ENCODE measurements at places on chromosomes 6 and 20.

DNA sequence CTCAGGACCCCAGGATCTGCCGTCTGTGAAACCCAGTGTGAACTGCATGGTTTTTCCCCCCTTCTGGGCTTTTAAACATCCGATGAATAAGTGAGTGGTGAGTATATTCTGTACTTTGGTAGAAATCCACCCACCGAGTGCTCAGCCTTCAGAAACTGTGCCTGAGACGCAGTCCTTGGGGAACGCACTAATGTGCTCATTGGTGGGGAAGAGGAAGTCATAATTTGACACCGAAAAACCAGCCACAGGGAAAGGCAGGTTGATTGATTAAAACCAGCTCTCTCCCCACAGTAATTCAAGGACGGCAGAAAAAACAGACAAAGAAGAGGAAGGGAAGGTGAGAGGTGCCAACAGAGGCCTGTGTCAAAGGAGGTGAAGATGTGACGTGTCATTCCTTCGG lies 21.7 kb downstream of the EDN3 start:
- H3K4me3 ChIP-seq, result no peak overlapping the region
- H3K27me3 ChIP-seq, result no peaks in the 10 kb centered on the region
- DNase-seq, result no peak
- no peaks in the 10 kb centered on the region for H3K36me3 ChIP-seq
- H3K4me1 ChIP-seq, result no peaks in the 10 kb centered on the region

DNA sequence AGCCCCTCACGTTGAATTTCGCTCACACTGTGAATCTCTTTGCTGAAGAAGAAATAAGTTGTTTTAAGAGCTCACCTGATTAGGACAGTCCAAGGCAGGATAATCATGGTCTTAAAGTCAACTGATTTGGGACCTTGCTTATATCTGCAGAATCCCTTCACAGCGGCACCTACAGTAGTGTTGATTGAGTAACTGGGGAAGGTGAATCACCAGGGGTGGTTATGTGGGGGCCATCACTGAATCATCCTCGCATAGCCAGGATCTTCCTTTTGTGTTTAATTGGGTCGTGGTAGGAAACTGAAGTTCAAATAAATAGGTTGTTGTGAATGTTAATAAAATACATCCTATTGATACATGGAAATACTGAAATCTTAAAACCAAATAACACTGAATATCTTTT lies 20.2 kb upstream of the MICA start:
- H3K36me3 ChIP-seq, result no peaks in the 10 kb centered on the region
- H3K4me1 ChIP-seq, result no peaks in the 10 kb centered on the region
- peaks cover 14% of the 10 kb centered on the region for H3K27me3 ChIP-seq
- no peak for DNase-seq

GRCh38 chr6:16901782-16902181 lies 140.5 kb upstream of the ATXN1 start:
- no peak overlapping the region for H3K4me3 ChIP-seq
- no peaks in the 10 kb centered on the region for H3K36me3 ChIP-seq
- H3K27ac ChIP-seq, result no peak overlapping the region
- DNase-seq, result no peak
- H3K27me3 ChIP-seq, result peaks cover 28% of the 10 kb centered on the region

- peaks cover 15% of the 10 kb centered on the region for H3K27me3 ChIP-seq
- peaks cover 13% of the 10 kb centered on the region for H3K4me1 ChIP-seq
- H3K36me3 ChIP-seq, result no peaks in the 10 kb centered on the region
These were observed at the start of gene ZNF311 for GRCh38 chr6:29005183-29005885. Gene ZNF311, minus strand, starts transcription at chr6:29005315. Its CDS starts 1,361 bp downstream, at chr6:29003954.

- no peak overlapping the region for H3K4me3 ChIP-seq
- H3K36me3 ChIP-seq, result no peaks in the 10 kb centered on the region
- H3K27me3 ChIP-seq, result peaks cover 11% of the 10 kb centered on the region
- H3K27ac ChIP-seq, result no peak overlapping the region
- H3K4me1 ChIP-seq, result no peaks in the 10 kb centered on the region
These were observed 45.1 kb downstream of the CPNE5 start for GRCh38 chr6:36793913-36794712.

GRCh38 chr20:52204136-52204535 lies 12.6 kb upstream of the ZFP64 start:
- no peaks in the 10 kb centered on the region for H3K36me3 ChIP-seq
- no peak overlapping the region for H3K27ac ChIP-seq

- no peaks in the 10 kb centered on the region for H3K36me3 ChIP-seq
- peak overlapping the region; percentile 79 for H3K27ac ChIP-seq
- H3K27me3 ChIP-seq, result peaks cover 7% of the 10 kb centered on the region
- H3K4me1 ChIP-seq, result peaks cover 25% of the 10 kb centered on the region
These were observed 95.7 kb downstream of the LY86 start for GRCh38 chr6:6683969-6684833.

GRCh38 chr20:64001607-64002011 lies 20.7 kb downstream of the PRPF6 start:
- H3K4me3 ChIP-seq, result no peak overlapping the region
- H3K4me1 ChIP-seq, result peaks cover 24% of the 10 kb centered on the region
- no peaks in the 10 kb centered on the region for H3K27me3 ChIP-seq
- peak overlapping the region; percentile 35 for H3K27ac ChIP-seq
- no peak for DNase-seq
